ENCODE measurements at places on chromosomes 5 and 9. TPM values are rescaled to one million over a fixed set of nuclear protein-coding genes. Genes with fewer than 3 reads are reported as not detected.

- H3K36me3 ChIP-seq, result no peaks in the 10 kb centered on the region
- H3K4me3 ChIP-seq, result no peak overlapping the region
- no peaks in the 10 kb centered on the region for H3K4me1 ChIP-seq
- H3K27me3 ChIP-seq, result no peaks in the 10 kb centered on the region
- H3K27ac ChIP-seq, result no peak overlapping the region
Observed at GRCh38 chr5:89178541-89178940, 295.6 kb upstream of the MEF2C start.

- H3K27me3 ChIP-seq, result peaks cover 4% of the 10 kb centered on the region
- H3K4me3 ChIP-seq, result no peak overlapping the region
- no peak overlapping the region for H3K27ac ChIP-seq
- DNase-seq, result no peak
Observed at GRCh38 chr5:172559004-172559932, 81.8 kb upstream of the NEURL1B start.

DNA sequence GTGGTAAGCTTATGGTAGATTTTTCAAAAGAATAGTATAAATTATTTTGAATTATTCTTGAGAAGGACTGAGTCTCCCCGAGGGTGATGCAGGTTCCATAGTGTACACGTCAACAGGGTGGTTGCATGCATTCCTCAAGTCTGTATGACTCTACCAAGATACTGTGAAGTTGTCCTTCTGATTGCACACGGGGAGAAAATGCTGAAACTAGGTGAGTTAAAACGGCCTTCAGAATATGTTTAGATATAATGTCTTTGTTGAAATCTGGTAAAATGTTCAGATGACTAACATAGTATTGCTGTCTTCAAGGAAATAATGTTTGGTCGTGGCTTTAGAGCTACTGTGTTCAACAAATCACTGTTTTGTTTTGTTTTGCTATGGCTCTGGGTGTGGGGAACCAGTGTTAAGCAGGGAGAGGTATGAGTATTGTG is 22.4 kb upstream of the TNFAIP8 start:
- peak overlapping the region; percentile 98 for H3K27ac ChIP-seq
- H3K4me1 ChIP-seq, result peaks cover 96% of the 10 kb centered on the region
- peaks cover 30% of the 10 kb centered on the region for H3K36me3 ChIP-seq
- peak; percentile 60 for DNase-seq
- H3K27me3 ChIP-seq, result no peaks in the 10 kb centered on the region

DNA sequence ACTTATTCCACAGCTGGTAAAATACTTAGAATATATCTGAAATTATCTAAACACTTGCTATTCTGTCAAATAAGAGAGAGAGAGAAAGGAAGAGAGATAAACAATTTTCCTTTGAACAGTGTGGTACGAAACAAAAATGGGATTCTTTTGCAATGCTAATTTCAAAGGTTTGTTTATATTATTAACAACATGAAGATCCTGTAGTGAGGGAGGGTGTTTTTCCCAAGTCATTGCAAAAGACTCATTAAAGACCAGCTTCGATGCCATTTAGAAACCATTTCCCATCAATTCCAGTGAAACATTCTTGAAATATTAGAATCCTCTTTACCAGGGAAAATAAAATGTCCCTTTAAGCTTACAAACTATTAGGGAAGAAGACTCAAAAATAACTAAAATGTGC is 505.4 kb downstream of the SEMA5A start:
- no peak overlapping the region for H3K27ac ChIP-seq
- H3K4me1 ChIP-seq, result no peaks in the 10 kb centered on the region
- H3K4me3 ChIP-seq, result no peak overlapping the region
- no peaks in the 10 kb centered on the region for H3K27me3 ChIP-seq
- DNase-seq, result no peak

DNA sequence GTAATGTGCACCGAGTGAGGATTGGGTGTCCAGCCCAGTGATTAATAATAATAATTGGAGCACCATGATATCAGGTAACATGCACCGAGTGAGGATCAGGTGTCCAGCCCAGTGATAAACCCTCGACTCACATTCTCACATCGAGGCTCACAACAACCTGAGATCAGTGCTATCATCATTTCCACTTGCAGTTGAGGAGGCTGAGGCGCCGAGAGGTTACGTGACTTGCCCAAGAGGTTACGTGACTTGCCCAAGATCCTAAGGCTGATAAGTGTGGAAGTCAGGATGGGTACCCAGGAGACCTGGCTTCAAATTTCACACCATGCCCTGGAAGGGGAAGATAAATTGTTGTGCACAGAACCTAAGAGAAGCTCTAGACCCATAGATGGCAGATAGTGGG is 189.4 kb downstream of the MED10 start:
- peaks cover 4% of the 10 kb centered on the region for H3K27me3 ChIP-seq
- no peak overlapping the region for H3K27ac ChIP-seq
- DNase-seq, result no peak

GRCh38 chr9:72306761-72307160 is 58.2 kb downstream of the ZFAND5 start:
- no peak overlapping the region for H3K27ac ChIP-seq
- H3K36me3 ChIP-seq, result no peaks in the 10 kb centered on the region
- DNase-seq, result no peak
- peaks cover 15% of the 10 kb centered on the region for H3K4me1 ChIP-seq
- H3K27me3 ChIP-seq, result no peaks in the 10 kb centered on the region

DNA sequence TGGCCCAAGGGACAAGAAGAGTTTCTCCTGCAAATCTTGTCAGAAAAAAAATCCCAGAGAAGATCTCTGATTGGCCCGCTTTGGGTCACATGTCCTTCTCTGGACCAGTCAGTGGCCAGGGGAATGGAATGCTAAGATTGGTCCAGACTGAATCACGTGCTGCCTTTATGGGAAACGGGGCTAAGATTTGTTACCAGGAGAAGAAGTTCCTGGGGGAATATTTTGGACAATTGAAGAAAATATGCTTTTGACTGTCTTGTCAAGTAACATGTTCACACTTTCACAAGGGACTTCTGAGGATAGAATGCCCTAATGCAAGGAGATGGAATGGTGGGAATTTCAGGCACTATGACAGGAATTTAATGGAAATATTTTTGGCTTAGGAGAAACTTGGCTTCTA is 74.1 kb upstream of the SH3PXD2B start:
- peaks cover 4% of the 10 kb centered on the region for H3K4me1 ChIP-seq
- no peak for DNase-seq
- no peaks in the 10 kb centered on the region for H3K36me3 ChIP-seq
- H3K27me3 ChIP-seq, result peaks cover 11% of the 10 kb centered on the region

GRCh38 chr5:180649297-180650039 is at the start of gene FLT4:
Gene FLT4 (minus strand): TSS chr5:180649600. CDS start chr5:180649545, 55 bp downstream.
- H3K27me3 ChIP-seq, result peaks cover 37% of the 10 kb centered on the region
- peak; percentile 19 for DNase-seq
- no peak within 1 kb of the TSS for H3K27ac ChIP-seq
- peaks cover 7% of the 10 kb centered on the region for H3K4me1 ChIP-seq

DNA sequence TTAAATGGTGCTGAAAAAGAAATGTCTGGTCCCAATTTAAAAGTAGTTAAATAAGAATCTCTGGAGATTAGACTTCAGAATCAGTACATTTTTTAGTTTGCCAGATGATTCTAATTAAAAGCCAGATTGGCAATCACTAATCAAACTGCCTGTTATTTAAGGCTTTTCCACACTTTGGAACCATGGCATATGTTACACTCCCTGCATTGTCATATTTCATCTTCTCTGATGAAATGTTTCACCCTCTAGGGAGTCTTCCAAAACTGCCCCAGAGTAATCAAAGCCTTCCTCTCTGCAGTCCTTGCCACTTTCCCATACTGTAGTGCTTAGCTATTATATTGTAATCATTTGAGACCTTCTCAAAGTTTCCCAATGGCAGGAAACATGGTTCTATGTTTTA is 17.5 kb upstream of the OR13C9 start:
- H3K36me3 ChIP-seq, result no peaks in the 10 kb centered on the region
- H3K4me1 ChIP-seq, result no peaks in the 10 kb centered on the region
- DNase-seq, result no peak
- no peak overlapping the region for H3K27ac ChIP-seq
- peaks cover 3% of the 10 kb centered on the region for H3K27me3 ChIP-seq
- H3K4me3 ChIP-seq, result no peak overlapping the region

GRCh38 chr9:86795047-86795442 is 152.3 kb downstream of the GAS1 start:
- no peak overlapping the region for H3K27ac ChIP-seq
- H3K27me3 ChIP-seq, result peaks cover 3% of the 10 kb centered on the region
- no peak for DNase-seq
- H3K4me1 ChIP-seq, result no peaks in the 10 kb centered on the region

GRCh38 chr5:83608122-83608521 is 112.5 kb downstream of the HAPLN1 start:
- peak; percentile 7 for DNase-seq
- no peak overlapping the region for H3K4me3 ChIP-seq
- H3K27me3 ChIP-seq, result peaks cover 3% of the 10 kb centered on the region
- no peaks in the 10 kb centered on the region for H3K4me1 ChIP-seq
- H3K36me3 ChIP-seq, result no peaks in the 10 kb centered on the region
- H3K27ac ChIP-seq, result no peak overlapping the region

- H3K4me3 ChIP-seq, result no peak overlapping the region
- H3K27ac ChIP-seq, result peak overlapping the region; percentile 24
Observed at GRCh38 chr5:143426437-143426991, 23.0 kb upstream of the NR3C1 start.

GRCh38 chr5:148336704-148337435 is 1.5 kb downstream of the SPINK9 start:
- H3K27me3 ChIP-seq, result no peaks in the 10 kb centered on the region
- DNase-seq, result no peak
- H3K36me3 ChIP-seq, result no peaks in the 10 kb centered on the region
- no peaks in the 10 kb centered on the region for H3K4me1 ChIP-seq
- H3K27ac ChIP-seq, result no peak overlapping the region

GRCh38 chr9:120187758-120188157 is 392.2 kb downstream of the CDK5RAP2 start:
- H3K36me3 ChIP-seq, result no peaks in the 10 kb centered on the region
- DNase-seq, result no peak
- no peak overlapping the region for H3K4me3 ChIP-seq

DNA sequence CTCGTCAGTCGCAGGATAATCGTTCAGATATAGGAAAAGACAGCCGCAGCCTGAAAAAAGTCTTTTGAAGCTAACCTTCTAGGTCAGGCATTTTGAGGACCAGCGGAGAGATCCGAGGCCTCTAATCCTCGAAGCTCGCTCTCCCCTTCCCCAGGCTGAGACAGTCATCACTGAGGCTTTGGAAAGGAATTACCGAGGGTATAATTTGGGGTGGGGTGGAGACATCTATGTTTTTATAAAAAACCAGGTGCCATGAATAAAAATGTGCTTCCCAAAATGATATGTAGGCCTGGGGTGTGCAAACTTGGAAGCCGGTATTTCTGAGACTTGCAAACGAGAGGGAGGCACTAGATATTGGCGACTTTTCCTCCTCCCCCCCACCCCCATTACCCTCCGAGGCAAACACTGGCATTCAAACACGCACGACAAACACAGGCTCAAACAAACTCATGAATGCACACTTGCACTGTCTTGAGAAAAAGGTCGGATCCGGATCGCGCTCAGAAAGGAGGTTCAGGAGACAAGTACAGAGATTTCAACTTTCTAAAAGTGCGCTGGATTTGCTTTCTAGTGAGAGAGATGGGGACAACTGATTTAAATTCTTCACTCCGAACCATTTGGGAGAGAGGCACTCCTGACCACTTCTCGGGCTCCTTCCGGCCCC is 935 bp upstream of the MSX2 start:
- peaks cover 12% of the 10 kb centered on the region for H3K4me1 ChIP-seq
- H3K36me3 ChIP-seq, result no peaks in the 10 kb centered on the region
- H3K27ac ChIP-seq, result no peak overlapping the region

DNA sequence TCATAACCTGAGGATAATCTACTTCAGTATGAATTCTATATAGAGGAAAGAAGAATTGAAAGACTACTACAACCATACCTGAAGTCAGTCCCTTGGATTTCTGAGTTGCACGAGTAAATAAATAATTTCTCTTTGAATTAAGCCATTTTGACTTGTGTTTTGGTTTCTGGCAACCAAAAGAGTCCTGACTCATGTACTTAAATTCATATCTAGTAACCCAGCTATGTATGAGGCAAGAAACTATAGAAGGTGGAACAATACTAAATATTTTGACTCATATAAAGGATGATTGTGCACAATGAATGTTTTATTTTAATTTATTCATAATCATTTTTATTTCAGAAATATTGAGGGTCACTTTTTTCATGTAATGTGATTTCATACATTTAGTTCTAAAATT is 276.8 kb downstream of the MEF2C start:
- no peak overlapping the region for H3K27ac ChIP-seq
- H3K36me3 ChIP-seq, result no peaks in the 10 kb centered on the region
- DNase-seq, result no peak
- H3K27me3 ChIP-seq, result peaks cover 13% of the 10 kb centered on the region
- no peak overlapping the region for H3K4me3 ChIP-seq

TMEM232 gene
- 1.2 TPM for total RNA-seq

CD274 gene
- total RNA-seq, result 25.0 TPM

TAF1L gene
- total RNA-seq, result 0.02 TPM

IL4 gene
- 0.77 TPM for total RNA-seq

NFIB gene
- not detected for total RNA-seq

RLN2 gene
- total RNA-seq, result 4.9 TPM

PPP1R2B gene
- not detected for total RNA-seq

All from activated CD4-positive, alpha-beta T cell treated with anti-CD3 and anti-CD28 coated beads for 36 hours (primary cell).